Fibroblast of gingiva (primary cell): ENCODE measurements at places on chromosomes 5 and 9.
A peak's percentile ranks its signal among the peaks of the same experiment; 100 is the strongest.

DNA sequence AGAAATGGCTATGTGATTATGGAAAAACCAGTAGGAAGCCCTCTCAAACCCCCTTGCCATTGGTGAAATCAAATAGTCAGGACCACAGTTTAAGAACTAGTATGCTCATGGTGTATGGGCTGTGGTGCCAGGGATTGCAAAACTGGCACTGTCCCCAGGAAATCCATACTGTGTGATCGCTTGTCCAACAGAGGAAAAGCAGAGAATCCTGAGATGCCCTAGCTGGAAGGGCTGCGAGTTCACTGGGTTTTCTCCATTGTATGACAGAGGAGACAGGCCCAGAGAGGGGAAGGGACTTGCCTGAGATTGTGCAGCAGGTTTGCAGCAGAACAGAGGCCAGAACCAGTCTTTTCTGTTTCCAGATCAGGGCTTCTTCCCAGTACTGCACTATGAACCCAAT, 12.5 kb downstream of the SEC61B start:
- DNase-seq = no peak

DNA sequence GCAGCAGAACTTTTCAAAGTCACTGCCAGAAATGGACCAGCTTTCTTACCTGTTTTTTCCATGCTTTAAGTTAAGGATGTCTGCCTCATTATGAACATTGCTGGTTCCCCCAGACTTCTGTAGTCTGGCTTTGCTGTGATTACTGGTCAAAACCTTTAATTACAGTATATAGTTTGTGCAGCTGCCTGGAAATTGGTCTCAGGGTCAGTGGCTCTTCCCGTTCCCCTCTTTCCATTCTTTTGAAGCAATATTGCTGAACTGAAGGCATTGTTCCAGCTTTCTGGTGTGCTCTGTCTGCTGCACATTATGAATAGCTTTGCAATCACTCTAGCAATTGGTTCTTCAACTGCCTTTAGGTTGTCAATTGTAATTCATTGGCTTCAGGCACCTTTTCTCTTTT, 206.5 kb downstream of the ARL15 start:
- DNase-seq = no peak

DNA sequence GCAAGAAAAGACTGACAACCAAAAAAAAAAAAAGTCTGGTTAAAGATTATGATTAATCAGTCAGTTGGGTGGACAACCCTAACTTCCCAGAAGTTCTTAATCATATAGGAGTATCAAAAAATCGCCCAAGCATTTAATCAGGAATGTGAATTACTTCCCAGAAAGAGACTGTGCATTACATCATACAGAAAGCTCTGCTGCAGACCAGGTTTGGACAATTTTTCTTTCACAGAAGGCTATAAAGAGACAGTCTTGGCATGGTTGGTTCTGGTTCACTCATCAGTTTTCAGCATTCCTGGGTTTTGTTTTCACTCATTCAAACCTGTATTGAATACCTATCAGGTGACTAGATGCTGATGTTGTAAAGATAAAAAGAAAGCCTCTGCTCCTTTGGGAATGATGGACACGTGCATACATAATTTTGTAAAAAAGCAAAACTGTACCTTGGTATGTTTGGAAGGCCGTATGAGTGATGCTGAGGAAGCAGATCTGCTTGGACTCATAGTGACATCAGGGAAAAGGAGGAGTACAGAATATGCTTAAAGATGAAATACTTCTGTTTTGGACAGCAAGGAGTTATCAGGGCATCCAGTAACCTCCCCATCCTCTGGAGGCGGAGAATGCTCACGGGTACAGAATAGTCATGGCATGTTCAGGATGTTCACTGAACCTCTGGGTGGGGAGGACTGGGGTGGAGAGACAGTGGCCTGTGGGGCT, 178.4 kb downstream of the GNA14 start:
- no peak for DNase-seq

DNA sequence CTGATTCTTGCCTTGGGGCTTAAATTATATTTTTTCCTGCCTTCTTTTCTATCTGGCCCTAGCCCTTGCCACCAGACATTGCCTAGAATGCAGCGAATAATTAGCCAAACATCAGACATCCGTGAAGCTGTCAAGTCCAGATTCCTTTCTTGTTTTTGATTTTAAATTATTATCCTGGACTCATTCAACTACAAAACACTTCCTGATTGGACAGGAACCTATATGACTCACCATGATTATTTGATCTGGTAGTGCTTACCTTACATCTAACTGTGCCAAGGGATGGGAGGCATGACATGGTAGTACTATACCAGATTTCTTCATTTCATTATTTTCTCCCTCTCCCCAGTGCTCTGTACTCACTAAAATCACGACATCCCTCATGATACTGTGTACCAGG, 829.6 kb downstream of the TLR4 start:
- DNase-seq = no peak

- DNase-seq = no peak
Measured at GRCh38 chr5:172593306-172593705, 47.8 kb upstream of the NEURL1B start.

- no peak for DNase-seq
Measured at GRCh38 chr9:133445293-133445969, 14.3 kb upstream of the CACFD1 start.

- no peak for DNase-seq
Measured at GRCh38 chr9:82397534-82397933, 409.0 kb downstream of the SPATA31D1 start.

GRCh38 chr5:53713978-53714666, 153.7 kb downstream of the NDUFS4 start:
- peak; percentile 33 for DNase-seq

- DNase-seq = no peak
Measured at GRCh38 chr9:28927691-28928090, 1354.4 kb upstream of the C9orf72 start.

GRCh38 chr5:175825893-175826292, 45.5 kb upstream of the CPLX2 start:
- no peak for DNase-seq

DNA sequence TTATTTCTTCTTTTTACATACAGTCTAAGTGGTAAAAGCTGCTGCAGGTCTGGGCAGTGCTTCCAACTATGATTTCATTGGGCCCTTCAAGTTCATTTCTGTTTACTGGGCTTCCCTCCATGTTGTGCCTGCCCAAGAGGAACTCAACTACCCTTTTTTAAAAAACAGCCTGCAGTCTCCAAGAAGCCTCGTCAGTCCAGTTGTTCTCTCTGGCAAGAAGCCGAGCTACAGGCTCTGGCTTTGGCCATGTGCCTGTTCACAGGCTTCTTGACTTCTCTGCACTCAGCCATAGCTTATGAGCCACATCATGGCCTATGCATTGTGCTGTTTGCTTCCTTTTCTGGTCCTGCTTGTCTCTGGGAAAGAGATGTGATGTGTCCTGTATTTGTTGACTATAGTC, 119.7 kb upstream of the PJA2 start:
- DNase-seq = peak; percentile 7

- peak; percentile 37 for DNase-seq
Measured at GRCh38 chr9:135085830-135086546, 1.5 kb upstream of the OLFM1 start.

GRCh38 chr5:75648712-75649111, 37.5 kb downstream of the ANKDD1B start:
- DNase-seq = no peak

DNA sequence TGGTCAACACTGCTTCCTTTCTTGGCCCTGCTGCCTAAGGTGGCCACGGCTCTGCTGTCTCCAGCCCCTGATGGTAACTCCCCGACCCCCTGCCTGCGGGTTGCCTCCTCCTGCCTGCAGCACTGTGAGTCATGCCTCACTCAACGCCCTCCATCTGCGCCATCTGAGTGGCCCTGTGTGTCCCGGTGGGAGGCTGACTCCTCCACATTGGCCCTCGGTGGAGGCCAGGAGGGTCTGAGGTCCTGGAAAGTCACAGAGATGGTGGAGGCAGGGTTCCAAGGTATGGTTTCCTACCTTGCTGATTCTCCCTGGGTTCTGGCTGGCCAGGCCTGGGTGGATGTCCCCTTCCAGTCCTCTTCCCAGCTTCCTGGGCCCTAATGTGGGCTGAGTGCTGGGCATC, 64.5 kb upstream of the ADAMTS2 start:
- no peak for DNase-seq

DNA sequence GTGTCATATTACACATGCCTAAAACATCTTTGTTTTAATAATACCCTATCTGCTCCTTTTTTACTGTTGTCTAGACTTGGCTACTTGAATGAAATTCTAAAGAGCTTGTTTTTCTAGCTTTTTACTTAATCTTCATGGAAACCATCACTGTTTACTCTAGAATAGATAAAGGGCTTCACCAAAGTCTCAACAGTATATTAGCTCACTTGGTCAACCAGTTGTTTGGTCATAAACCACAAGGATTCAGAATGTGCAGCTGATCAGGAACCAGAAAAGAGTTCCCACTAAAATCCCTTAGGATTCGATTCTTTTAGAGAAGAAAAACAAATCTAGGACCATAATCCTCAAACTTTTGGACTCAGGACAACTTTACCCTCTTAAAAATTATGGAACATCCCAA, 38.0 kb downstream of the CDO1 start:
- DNase-seq = no peak

DNA sequence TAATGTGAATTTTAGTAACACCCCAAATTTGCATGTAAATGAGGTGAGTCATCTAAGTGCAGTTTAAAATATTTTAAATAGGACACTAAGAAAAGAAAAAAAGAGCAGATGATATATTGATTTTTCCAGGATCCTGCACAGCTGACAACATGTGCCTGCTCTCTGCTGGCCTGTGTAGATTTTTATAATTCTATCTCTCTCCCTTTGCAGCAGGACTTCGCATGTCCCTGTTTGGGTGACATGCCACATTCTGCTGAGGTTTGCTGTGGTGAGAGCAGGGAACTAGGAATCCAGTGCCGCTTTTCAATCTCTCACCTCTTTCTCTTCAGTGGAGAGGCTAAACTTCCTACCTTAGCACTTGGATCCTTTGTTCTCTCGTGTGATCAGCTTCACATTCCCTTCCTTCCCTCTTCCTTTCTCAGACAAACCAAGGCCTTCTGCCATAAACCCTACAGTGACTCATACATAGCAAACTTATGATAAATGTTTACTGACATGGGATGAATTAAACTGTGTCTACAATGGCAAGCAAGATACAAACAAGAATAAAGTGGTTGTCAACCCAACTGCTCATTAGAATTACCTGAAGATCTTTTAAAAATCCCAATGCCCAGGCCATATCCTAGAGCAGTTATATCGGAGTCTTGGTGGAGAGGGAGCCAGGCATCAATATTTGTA, 198.8 kb upstream of the EFNA5 start:
- peak; percentile 64 for DNase-seq

DNA sequence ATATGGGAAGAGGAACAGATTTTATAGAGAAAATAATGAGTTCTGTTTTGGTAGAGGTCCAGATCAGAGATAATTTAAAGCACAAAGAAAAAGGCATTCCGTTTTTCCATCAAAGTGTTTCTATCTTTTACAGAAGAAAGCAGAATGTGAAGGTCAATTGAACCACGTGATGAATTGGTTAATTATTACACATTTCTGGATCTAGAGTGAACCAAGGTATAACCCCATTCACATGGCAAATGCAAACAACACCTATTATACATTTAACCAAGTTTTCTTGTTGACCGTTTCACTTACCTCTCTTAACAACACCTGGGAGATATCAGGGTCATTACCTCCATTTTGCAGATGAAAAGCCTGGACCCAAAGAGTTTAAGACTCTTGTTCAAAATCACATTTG, 34.9 kb upstream of the ZNF462 start:
- DNase-seq = no peak

- no peak for DNase-seq
Measured at GRCh38 chr9:21961569-21961968, 32.6 kb downstream of the CDKN2A start.

- DNase-seq = no peak
Measured at GRCh38 chr9:109499093-109499630, 1.1 kb upstream of the PTPN3 start.

GRCh38 chr5:4221048-4221447, 625.4 kb downstream of the IRX1 start:
- DNase-seq = no peak

GRCh38 chr5:129118826-129119225, 24.3 kb downstream of the ISOC1 start:
- no peak for DNase-seq

- DNase-seq = no peak
Measured at GRCh38 chr5:174607916-174608315, 116.5 kb upstream of the MSX2 start.

DNA sequence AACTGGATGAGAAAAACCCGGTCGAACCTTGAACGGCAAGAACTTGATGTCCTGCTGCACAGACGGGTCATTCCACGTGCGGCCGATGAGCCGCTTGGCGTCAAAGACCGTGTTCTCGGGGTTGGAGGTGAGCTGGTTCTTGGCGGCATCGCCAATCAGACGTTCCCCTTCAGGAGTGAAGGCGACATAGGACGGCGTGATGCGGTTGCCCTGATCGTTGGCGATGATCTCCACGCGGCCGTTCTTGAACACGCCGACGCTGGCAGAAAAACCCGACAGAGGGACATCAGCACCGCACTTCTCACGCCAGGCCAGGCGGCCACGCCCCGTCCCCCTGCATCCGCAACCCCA, 519 bp downstream of the HSPA5 start:
- no peak for DNase-seq

DNA sequence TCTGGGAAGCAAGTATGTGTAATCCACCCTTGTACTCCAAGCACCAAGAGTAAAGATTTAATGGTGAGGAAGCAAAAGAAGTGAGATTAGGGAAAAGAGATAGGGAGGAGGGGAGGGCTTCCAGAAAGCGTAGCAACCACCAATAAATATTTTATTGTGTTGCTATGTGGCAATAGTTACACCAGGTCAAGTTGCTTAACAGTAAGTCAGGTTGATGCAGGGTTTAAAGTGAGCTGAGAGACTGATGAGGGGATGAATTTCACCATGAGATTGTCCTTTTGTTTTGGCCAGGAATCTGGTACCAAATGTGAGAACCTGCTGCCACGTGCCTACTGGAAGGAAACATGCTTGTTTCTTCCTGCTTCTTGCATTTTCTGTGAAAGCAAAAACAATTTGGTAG, 62.7 kb downstream of the PCSK5 start:
- peak; percentile 5 for DNase-seq

DNA sequence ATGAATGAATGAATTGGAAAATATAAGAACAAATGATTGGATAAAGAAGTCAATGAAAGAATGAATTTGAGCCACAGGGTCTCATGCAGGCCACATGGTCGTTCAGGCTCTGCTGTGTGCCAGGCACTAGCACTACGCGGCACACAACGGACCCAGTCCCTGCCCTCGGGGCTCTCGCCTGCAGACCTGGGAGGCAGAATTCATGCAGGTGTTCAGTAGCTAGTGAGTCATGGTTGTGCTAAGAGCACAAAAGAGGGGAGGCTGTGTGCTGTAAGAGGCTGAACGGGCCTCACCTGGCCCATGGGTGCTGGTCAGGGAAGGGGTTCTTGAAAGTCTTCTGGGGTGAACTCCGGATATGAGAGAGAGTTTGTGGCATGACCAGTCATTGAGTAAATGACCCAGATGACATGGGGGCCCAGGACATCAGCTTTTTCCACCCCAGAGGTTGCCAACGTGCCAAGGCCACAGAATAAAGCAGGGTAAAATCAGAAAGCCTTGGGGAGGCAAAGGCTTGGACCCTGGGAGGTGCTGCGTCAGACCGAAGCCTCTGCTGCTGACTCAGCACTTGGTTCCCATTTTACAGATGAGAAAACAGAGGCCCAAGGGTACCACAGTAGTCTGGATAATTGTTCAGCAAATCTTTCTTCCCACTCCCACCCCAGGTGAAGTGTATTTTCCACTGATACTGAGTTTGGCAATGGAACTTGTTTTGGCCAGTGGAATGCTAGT, 264.3 kb upstream of the MVB12B start:
- DNase-seq = no peak

GRCh38 chr9:136700959-136701667, 11.3 kb upstream of the DIPK1B start:
- no peak for DNase-seq
